Stimulated activated CD8-positive, alpha-beta memory T cell treated with anti-CD3 and anti-CD28 coated beads, Interleukin-15, amount 100 ng/mL, for 4 hours (primary cell): ENCODE measurements at places on chromosomes 2 and 18.

- DNase-seq, result no peak
Observed at GRCh38 chr2:190465060-190465459, 56.9 kb downstream of the MFSD6 start.

DNA sequence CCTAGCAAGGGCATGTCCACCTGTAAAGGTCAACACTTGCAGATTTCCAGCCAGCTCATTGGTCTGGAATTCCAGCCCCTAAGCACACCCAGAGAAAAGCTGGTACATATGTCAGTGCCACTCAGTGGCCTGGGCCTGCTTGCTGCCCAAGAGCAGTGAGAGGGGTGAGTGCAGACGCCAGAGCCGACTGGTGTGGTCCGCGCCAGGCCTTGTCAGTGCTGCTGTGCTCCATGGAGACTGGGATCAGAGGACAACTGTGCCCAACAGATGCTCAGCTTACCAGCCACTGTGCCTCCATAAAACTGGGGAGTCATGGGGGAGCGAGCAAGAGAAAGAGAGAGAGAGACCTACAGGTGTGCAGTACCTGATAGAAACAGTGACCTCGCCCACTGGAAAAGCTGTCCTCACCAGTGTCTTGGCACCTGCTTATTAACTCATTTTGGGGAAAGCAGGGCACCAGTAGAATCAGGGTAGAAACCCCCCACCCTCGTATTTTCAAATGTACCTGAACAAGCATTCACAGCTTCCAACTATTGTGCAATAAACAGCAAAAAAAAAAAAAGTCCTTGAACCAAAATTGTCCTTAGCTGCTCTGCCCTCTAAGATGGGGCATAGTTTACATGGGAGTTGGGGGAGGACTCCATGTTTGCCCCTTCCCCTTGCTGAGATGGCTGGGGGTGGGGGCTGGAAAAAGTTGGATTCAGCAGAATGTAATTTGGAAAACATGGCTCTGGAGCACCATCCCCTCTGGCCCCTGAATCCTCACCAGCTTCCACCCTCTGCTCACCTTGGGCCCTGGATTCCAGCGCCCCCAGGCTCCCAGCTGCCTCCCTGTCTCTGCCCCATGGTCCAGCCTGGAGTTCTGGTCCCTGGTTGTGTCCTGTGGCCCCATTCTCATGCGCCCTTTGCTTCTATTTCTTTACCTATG is 1.4 kb upstream of the SP140L start:
- DNase-seq, result no peak

- DNase-seq, result no peak
Observed at GRCh38 chr18:11027862-11028261, 121.5 kb downstream of the PIEZO2 start.

- no peak for DNase-seq
Observed at GRCh38 chr2:26580151-26580550, 61.0 kb downstream of the CIB4 start.

- no peak for DNase-seq
Observed at GRCh38 chr2:184756885-184757284, 158.6 kb downstream of the ZNF804A start.

DNA sequence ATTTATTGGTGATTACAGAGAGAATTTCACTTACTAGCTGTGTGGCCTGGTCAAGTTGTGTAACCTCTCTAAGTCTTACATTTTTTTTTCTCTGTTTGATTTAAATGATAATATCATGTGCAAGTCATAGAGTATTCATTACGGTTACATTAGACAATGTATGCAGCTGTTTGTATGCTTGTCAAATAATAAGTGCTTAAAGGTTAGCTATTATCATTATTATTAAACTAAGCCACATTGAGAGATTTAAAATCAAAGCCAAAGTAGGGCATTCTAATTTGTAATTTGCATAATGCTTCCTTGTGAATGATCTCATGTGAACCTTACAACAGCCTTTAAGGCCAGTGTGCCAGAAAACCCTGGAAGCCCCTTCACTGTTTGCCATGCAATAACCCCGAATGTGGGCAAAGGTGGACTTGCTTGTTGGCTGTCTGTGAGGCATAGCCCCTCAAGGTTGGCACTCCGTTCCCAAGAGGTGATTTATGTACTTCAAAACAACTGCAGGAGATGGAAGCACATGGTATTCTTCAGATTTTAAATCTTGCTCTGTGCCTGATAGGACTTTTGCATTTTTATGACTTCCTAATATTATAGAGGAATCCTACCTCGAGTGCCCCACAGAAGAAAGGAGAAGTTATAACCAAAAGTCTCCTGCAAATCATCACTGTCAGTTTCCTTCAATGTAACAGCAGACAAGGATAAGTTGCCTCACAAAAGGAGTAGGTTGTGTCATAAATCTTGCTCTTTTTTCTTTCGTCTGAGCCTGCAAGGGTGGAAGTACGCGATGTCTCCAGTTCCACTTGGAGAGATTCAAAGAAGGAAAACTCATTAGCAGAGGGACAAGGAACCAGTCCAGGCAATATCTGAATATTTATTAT is 272.0 kb downstream of the TGIF1 start:
- DNase-seq, result no peak

DNA sequence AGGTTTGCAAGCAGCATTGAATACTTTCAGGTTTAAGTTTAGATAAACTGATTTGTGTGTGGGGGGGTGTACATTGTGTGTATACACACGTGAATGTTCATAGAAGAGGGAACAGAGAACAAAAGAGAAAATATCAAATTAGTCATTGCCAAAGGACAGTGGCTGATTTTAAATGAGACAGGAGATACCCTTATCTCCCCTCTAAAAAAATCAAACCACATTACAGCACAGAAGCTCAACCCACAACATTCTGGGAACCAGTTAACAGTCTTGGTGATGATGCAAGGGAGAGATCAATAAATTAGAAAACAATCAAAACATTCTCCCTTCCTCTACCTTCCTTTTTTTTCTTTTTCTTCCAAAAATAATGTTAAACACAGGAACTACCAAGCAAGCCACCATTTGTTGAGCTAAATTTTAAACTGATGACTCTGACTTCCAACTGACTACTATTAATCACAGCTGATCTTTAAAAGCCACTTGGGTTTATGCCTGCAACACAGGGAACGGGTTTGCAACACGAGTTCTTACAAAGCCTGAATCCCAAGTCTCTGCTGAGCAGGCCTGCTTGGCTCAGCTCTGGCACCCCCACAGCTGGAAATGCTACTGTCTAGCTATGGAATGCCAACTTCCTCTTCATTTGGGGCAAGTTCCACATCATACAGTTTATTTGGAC is 119.2 kb upstream of the ACVR1C start:
- no peak for DNase-seq

- no peak for DNase-seq
Observed at GRCh38 chr2:153059338-153060052, 341.1 kb downstream of the ARL6IP6 start.
